ENCODE measurements at places on chromosomes 7 and 10. TPM values are rescaled to one million over a fixed set of nuclear protein-coding genes. Genes with fewer than 3 reads are reported as not detected.

GRCh38 chr7:135717693-135718092 lies 10.3 kb downstream of the SLC13A4 start:
- no peak for DNase-seq

DNA sequence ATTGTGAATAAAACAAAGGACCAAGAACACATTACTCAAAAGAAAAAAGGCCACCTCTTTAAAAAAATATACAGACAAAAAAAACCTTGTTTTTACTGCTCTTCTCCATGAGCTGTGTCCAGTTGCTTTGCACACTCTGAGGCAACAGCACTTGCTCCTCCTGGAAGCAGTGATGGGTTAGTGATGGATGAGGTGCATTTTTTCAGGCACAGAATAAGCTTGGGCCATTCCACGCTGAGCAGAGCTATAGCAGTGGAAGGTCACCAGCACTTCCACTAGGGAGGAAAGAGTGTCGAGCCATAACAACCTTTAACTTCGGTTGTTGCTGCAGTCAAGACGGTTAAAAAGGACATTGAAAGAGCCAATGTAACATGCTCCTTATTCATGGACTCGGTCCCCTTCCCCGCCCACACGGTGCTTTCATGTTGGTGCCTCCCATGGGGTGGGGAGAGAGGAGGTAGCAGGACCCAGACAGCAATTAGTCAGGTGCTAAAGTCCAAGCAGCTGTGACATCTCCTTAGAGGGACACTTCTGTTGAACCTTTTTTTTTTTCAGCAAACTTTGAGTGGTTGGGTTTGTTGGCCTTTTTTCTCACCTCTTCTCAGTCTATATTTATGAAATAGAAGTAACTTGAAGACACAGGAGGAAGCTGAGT lies 136.5 kb upstream of the ADARB2 start:
- no peak for DNase-seq

Gene PNLIPRP2
- not detected for total RNA-seq

DNA sequence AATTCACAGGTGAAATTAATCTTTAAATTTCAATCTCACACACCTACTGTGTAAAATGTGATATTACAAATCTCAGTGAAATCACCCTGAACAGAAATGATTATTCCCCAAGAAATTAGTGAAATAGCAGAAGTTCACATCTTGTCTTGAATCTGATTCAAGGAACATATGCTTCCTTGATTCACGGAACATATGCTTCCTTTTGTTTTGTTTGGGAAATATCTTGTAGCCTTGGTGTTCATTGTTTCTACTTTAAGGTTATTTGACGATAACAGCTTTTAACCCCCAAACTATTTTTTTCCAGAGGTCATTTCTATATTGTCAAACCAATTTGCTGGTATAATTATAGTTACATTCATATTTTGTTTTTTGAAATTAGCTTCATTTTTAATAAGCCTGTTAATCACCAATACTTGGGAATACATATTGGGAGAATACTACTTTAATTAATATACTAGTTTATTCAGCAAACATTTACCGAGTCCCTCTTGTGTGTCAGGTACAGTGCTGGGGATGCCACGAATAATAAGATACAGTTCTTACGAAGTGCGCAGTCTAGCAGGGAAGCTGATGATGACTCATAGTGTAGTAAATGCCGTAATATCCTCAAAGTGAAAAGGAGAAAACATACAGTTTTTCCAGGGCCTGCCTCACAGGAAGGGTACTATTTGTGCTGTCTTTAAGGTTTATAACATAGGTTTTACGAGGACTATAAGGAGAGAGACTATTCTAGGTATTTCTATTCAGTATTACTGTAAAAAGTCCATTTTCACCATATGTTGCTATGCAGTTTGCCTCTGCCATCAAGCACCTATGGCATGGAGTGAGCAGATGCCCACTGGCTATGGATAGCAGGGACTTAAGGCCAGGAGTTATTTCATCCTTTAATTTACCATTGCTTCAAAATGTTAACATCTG lies 32.5 kb downstream of the PRKAR2B start:
- no peak for DNase-seq

DNA sequence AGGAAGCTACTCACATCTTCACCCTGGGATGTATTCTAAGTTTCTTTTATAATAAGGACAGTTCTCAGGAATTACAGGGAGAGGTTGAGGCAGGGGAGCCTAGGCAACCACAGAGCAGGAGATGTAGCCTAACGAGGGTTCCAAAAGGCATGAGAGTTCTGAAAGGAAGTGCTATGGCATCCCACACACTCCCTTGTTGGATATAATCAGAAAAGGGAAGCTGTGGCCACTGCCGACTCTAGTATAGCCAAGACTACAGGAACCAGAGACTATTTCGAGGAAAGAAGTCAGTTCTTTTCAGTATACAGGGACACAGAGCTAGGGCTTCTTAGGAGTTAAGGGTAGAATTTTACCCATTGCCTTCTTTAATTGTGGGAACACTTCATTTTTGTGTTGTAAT lies 11.0 kb downstream of the PRR15 start:
- DNase-seq = no peak

- DNase-seq = no peak
Measured at GRCh38 chr10:6390213-6390845, 187.6 kb downstream of the PFKFB3 start.

DNA sequence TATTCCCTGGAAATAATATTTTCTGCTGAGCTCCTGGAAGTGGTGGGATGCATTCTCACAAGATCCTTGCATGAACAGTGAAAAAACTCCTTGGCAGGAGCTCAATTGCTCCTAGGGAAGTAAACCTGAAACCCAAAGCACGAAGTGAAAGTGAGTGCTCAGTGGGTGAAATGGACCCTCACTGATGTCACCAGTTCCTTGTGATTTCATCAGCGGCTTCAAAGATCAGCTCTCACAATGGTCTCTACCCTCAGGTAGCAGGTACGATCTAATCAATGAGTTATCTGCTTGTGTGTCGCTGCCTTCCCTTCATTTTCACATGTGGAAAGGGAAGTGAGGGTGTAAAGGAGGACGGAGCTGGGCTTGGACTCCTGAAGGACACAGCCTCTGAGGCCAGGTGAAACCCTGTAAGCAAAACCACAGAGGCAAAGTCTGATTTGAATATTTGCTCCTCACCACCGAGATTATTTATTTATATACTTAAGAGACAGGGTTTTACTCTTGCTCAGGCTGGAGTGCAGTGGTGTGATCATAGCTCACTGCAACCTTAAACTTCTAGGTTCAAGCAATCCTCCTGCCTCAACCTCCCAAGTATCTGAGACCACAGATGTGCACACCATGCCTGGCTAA lies 255.4 kb upstream of the LYZL1 start:
- DNase-seq = no peak

- peak; percentile 74 for DNase-seq
Measured at GRCh38 chr7:27740449-27741086, 606 bp downstream of the TAX1BP1 start.

Gene GFRA1
- total RNA-seq = not detected

GRCh38 chr10:82922755-82923154 lies 1047.8 kb downstream of the NRG3 start:
- DNase-seq = no peak

Gene NPTX2
- total RNA-seq = not detected

Gene OR2A12
- not detected for total RNA-seq

GRCh38 chr10:9992661-9993060 lies 1025.0 kb upstream of the CELF2 start:
- DNase-seq = no peak

GRCh38 chr10:12509016-12509793 lies 159.9 kb downstream of the CAMK1D start:
- DNase-seq = no peak

DNA sequence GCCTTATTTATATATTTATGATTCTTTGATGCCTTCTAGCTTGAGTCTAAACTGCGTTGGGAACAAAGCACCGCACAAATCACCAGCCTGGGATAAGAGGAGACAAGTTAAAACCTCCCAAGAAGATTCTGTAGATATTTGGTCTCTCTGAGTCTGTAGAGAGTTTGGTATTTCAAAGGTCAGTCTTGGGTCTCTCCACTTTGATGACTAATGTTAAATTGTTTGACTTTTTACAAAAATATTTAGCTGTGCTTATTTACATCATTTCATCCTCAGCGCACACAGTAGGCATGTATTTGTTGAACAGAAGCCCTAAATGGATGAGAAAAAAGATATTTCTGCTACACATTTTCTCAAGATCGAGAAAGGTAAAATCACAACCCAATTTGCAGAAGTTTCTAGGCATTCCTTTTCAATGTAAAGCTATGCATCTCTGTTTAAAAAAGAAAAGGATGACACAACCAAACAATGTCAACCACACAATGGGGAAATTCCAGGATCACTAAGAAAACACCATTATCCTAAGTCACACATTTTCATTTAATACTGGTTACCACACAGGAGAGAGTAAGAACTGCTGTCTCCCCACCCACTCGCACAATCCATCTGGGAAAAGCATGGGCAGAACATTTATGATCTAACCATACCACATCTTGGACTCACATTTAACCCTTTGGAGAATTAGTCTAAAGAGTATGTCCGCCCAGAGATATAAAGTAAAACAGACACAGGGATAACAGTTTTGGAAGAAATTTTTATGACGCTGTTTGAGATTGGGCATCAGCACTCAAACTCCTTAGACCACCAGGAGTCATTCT lies 4.4 kb downstream of the CDK6 start:
- no peak for DNase-seq

GRCh38 chr7:24652251-24652939 lies 79.1 kb downstream of the PALS2 start:
- no peak for DNase-seq

GRCh38 chr7:101856473-101857357 lies 39.3 kb downstream of the CUX1 start:
- DNase-seq = peak; percentile 79

DNA sequence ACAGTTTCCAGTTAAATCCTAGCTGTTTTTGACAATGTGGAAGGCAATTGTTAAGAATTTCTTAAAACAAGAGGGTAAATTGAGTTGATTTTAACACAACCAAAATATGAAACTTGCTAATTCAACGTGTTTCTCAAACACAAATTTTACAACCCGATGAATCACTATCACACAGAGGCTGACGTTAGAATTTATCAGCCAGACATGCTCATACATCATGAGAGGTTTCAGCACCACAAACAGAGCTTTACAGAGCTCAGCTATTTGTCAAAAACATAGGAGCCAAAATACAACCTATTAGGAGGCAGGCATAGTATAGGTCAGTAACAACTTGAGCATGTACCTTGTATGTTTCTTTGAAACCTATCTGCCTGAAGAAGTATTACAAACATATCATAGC lies 36.1 kb downstream of the LRRN3 start:
- DNase-seq = no peak

DNA sequence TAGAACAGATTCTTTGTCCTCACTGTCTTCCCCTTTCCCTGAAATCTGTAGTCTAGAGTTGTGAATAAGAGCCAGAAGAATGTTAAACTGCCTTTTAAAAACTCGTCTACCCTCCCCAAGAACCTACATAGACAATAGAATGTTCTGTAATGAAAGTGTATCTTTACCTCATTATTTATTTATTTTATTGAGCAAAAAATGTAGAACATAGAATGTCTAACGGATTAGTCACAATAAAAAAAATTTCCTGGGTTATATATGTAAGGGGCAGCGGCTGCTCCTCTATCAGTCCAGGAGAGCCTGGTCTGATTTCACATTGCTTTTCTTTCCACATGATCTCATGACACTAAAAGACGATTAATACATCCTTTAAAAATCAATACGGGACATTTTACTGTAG lies 135.7 kb downstream of the SDK1 start:
- no peak for DNase-seq

DNA sequence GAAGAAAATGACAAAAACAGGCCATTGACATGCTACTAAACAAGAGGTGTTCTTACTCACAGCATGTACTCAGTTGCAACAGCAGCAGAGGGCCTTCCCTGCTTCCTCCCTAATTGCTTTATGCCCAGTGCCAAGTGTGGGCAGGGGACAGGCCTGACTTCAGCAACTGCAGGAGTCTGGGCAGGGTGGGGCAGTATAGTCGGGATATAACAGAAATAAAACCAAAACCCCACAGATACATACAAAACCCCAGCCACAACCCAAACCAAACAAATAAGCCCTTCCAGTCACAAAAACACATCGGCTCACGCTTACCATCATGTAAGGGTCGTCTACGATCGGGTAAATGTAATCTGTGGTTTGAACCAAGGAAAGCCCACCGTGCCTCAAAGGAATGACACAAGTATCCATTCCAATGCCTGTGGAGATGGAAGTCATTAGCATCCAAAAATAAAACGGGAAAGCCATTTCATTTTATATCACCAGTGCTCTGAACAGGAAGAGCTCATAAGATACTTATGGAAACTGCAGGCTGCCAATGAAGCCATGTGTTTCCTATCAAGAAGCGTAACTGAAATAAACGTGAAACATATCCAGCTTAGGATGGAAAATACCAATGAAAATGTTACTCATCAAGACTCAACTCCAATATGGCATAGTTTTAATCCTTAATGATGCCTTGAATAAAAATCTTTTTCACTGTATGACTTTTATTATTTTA lies 9.5 kb downstream of the SEPHS1 start:
- no peak for DNase-seq

DNA sequence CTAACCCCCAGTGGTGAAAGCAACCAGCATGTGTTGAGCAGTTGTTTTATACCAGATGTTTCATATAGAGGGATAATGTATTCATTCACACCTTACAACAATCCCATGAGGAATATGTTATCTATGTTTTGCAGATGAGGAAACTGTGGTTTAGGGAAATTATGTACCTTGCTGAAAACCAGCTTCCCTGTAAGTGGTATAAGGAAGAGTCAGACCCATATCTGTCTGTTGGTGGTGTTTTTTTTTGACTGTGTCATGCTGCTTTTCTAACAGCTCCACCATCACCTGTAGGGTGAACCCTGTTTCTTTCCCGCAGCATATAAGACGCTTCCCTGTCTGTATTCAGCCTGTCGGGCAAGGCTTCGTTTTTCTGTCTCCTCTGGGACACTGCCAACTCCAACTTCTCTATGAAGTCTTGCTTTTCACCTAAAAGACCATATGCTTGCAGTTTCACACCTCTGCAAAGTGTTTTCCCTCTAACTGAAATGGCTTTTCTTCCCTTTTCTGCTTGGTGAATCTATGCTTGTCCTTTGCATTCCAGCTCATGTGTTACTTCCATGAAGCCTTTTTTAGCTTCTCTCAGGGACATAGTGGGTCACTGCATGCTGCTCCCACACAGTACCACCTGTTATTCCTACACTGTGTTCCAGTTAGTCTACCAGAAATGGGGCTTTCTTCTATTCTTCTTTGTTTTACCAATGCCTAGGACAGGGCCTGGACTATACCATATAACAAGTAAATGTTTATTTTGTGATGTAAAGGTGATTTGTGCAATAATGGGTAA lies 92.8 kb downstream of the ST7 start:
- no peak for DNase-seq

Gene ANXA11
- total RNA-seq = 189 TPM

DNA sequence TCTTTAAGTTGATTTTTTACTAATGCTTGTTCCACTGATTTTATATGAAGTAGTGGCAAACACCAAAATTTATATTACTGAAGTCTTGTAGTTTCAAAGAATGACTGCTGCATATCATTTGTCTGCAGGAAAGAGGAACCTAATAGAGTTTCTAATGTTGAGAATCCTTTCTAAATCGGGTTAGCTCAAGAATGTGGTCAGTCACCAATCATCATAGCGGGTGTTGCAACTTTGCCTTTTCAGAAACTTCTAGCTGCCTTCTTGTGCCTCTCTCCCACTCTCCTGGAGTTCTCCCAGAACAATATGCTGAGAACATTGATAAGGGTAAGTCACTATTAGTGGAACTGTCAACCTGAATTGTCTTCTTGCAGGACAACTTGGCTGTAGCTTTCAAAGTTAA lies 524.8 kb upstream of the SORCS1 start:
- DNase-seq = no peak
